NCI-H2081 (cell line): ENCODE measurements at places on chromosomes 7 and 10.

- DNase-seq = no peak
Observed at GRCh38 chr7:50674896-50675835, 107.5 kb downstream of the GRB10 start.

GRCh38 chr7:3575753-3576531 lies 274.9 kb downstream of the SDK1 start:
- DNase-seq = no peak

DNA sequence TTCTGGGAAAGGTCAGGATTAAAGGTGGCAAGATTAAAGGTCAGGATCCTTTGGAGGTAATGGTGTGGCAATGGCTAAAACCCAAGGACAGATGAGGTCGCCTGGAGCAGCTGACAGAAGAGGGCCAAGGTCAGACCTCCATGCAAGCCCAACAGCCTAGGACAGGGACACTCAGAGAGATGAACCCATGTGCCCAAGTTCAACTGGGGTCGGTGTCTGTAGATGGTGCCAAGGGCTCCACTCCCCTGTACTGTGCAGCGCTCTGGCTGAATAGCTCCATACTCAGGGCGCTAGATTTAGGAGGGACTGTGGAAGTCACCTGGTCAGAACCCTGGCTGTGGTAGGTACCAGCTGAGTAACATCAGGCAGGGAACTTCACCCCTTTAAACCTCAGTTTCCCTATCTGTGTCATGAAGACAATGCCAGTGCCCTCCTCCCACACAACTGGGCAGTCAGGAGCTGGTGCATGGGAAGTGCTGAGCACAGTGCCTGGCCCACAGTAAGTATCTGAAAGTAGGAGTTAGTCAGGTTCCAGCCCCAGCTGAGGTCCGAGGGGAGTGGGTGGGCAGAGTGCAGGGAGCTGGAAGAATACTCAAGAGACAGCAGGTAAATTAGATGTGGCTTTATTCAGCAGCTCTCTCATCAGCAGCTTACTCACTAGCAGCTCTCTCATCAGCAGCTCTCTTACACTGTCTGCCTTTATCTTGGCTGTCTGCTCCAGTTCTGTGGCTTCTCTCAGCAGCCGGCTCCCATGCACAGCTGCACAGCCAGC lies 327.1 kb downstream of the GLRX3 start:
- no peak for DNase-seq

DNA sequence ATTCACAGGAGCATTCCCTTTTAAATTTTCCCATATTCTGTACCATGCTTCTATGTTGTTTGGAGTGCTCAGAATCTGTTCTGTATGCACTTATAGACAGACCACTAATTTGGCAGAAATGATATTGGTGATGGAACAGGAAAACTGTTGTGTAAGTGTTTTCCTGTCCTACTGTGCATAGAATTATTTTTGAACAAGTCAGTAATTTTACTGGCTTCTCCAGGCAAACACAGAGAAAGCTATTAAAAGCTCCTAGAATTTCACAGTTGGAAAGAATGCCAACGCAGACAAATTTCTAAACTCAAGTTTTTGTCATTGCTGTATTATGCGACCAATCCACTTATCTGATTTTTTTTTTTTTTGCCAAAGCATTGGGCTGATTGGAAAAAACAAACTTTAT lies 55.7 kb downstream of the ANKMY2 start:
- DNase-seq = no peak

- DNase-seq = no peak
Observed at GRCh38 chr10:114308531-114309363, 69.7 kb downstream of the VWA2 start.

- DNase-seq = no peak
Observed at GRCh38 chr10:127434006-127434405, 115.1 kb upstream of the NPS start.

GRCh38 chr7:134022286-134022911 lies 104.7 kb upstream of the LRGUK start:
- DNase-seq = peak; percentile 62

DNA sequence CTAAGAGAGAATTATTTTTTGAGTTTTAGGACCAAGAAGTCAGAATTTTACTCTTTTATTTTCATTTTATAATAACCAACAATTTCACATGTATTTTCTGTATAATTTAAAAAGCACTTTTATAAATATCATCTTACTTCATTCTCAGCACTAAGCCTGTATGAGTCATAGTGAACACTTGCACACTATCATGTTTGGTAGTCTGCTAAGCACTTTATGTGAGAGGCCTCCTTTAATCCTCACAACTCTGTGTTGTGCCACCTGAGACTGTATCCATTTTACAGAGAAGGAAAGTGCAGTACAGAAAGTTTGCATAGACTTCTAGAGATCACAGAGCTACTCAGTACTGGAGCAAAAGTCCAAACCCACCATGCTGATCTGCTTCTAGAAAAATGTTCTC lies 939.6 kb downstream of the NRG3 start:
- DNase-seq = no peak

- no peak for DNase-seq
Observed at GRCh38 chr7:47551668-47552440, 30.1 kb downstream of the TNS3 start.
